NCI-H1092 (cell line): ENCODE measurements at places on chromosomes 11 and 22.

GRCh38 chr11:60878245-60879101 is 11.1 kb downstream of the ZP1 start:
- DNase-seq, result no peak

GRCh38 chr11:3087373-3087772 is 30.1 kb upstream of the CARS1 start:
- DNase-seq, result no peak

DNA sequence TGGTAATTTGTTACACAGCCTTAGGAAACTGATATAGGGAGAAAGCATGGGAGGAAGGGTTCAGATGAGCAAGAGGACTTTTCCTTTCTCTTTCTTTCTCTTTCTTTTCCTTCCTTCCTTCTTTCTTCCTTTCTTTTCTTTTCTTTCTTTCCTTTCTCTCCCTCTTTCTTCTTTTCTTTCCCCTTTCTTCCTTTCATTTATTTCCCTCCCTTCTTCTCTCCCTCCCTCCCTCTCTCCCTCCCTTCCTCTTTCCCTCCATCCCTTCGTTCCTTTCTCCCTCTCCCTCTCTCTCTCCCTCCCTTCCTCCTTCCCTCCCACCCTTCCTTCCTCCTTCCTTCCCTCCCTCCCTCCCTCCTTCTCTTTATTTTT is 107.8 kb upstream of the LMO1 start:
- no peak for DNase-seq

- no peak for DNase-seq
Observed at GRCh38 chr22:31244943-31245451, 32.9 kb downstream of the LIMK2 start.

GRCh38 chr22:17980015-17980590 is 44.3 kb downstream of the MICAL3 start:
- no peak for DNase-seq

DNA sequence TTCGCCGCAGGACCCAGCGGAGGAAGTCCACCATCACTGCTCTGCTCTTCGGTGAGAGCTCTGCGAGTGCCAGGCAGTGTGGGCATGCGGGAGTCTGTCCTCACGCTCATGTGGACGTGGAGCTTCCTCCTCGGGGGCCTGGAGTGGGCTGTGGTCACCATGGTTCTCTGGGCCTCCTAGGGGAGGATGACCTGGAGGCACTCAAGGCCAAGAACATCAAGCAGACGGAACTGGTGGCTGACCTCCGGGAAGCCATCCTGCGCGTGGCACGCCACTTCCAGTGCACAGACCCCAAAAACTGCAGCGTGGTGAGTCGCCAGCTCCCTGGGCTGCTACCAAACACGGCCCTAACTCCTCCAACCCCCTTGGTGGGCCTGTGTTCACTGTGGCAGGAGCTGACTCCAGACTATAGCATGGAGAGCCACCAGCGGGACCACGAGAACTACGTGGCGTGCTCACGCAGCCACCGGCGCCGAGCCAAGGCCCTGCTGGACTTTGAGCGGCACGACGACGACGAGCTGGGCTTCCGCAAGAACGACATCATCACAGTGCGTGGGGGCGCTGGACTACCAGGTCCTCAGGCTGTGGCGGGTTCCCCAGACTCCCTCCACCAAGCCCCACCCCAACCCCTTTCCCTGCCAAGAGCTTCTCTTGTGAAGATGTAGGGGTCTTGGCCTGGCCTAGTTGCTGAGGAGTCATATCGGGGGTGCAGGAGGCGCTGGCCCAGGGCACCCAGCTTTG is 36.8 kb downstream of the SGSM3 start:
- DNase-seq, result no peak

DNA sequence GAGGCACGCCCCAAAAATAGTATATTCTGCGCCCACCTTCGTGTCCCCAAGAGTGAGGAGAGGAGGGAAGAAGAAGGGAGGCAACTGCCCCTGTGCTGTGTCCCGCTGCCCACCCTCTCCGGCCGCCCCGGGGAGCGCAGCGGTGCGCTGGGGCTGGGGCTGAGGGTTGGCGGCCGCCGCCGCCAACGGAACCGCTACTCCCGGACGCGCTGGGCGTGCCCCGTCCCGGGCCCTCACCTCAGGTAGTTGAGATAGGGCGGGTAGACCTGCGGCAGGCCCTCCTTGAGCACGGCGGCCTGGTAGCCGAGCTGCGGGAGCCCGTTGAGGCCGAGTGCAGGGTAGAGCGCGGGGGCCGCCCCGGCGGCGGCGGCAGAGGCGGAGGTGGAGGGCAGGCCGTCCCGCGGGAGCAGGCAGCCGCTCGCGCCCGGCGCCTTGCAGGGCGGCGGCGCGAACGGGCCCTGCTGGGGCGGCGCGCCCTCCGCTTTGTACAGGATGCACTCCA is 2.4 kb downstream of the PGR start:
- no peak for DNase-seq

DNA sequence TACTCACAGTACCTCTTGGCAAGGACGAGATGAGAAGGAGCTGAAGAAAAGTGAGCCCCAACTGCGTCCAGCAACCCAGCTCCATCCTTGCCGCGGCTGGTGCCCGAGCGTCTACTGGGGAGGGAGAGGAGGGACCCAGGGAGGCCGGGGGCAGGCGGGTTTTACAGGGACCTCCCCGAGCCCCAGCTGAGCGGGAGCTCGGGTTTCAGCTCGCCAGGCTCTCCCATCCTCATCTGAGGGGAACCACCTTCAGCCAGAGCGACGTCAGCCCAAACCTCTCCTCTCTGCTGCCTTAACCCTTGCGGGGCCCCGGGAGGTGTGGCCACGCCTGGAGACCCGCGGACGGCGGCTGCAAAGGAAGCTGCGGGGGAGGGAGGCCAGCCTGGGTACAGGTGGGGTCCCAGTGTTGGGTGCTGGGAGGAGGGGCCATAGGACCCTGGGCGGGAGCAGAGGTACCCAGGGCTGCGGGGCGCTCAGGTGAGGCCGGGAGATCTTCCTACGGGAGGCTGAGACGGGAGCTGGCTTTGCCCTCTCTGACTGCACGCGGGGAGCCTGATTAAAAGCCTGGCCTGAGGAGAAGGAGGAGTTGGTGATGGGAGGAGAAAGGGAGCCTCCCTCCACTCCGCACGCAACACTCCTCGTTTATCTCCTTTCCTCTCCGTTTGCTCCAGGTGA is at the start of gene PAMR1:
Gene PAMR1 (minus strand): TSS at position 116 of the 675 bp plus-strand sequence. CDS start 31 bp downstream, at position 85.
- no peak for DNase-seq

DNA sequence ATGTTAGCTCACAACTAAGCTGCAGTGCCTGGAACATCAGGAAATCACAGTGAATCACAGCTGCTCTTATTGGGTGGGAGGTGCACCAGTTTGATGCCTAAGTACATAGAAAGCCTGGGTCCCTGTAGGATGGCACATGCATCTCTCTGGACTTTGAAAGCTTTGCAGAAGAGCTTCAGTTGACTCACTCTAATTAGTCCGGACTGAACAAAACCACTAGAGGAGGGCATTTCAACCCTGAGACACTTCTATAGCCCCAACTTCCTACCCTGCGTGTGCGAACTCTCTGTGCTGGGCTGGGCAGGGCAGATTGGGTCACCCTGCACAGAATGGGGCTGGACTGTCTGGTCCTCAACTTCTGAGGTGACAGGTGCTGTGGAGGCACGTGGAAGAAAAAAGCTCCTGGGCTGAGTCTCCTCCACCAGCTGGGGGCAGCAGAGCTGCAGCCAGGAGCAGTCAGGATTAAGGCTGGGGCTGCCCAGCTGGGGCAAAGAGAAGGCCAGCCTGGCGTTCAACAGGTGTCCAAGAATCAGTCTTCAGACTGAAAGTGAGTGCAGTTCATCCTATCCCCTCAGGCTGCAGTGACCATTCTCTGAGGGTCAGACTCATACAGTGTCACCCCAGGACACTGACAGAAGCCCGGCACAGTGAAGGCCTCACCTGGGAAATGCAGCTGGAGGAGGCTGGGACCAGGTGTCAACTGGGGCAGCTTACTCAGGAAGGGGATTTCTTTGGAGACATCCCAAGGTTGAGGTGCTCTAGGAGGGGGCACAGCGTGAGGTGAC is 22.1 kb downstream of the GGTLC2 start:
- no peak for DNase-seq

DNA sequence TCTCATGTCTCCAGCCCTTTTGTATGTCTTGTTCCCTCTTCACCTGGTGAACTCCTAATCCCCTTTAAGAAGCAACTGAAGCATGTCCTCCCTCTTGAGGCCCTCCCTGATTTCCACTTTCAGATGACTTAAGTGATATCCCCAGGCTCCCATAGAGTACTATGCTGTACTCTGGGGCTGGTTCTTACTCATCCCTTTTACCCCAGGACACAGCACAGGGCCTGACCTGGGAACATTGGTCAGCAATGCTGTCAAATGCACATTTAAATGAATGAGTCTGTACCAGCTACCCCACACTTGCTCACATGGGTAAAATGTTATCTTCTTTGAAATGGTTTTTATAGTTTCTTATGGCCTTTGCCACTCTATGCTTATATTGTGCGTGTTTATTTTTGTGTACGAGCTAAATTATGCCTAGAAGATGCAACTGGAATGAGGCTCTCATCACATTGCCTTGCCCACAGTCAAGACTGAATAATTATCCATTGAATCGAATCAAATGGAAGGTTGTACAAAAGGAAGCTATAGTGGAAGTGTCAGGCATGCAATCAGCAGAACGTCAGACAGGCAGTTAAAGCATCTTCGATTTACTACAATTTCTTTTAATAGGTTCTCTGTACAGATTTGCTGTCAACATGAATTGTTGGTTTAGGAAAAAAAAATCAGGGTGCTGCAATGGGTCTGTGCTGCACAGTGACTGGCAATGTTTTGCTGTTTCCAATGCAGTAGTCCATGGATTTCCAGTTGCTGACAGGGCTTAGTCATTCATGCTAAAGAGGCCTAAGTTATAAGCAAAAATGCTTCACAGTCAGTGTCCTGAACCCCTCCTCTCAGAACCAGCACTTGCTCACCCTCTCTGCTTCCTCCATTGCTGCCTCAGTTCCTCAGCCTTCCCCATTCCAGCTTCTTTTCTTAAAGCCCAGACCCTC is 79.5 kb downstream of the PARVA start:
- no peak for DNase-seq

DNA sequence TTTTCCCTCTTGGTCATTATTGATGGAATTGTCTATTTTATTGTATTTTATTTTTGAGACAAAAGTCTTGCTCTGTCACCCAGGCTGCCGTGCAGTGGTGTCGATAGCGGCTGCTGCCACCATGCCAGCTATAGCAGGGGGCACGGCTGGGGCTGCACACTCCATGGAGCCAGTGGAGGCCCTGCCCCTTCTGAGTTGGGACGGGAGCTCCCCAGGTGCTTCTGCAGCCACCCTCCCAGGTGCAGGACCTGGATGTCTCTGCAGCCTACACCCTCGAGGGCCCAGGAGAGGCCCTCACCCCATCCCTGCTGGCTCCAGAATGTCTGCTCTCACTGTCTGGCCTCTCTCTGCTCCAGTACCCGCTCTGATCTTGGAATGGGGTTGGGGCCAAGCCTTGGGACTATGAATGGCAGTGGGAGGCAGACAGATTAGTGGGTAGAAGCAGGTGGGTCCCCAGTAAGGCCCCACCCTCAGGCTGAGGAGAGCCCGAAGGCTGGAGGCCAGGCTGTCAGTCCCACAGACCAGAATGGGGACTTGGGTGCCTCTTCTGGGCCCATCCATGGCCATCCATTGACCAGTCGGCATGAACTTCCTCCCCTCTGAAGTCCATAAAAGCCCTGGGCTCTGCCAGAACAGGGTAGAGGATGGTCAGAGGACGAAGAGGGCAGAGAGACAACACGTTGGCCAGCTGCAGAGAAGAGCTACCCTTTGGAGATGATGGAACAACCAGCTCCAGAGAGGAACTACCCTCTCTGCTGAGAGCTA is 49.6 kb upstream of the ATXN10 start:
- DNase-seq, result no peak

GRCh38 chr22:35634015-35634414 is 14.2 kb upstream of the APOL6 start:
- DNase-seq, result no peak

DNA sequence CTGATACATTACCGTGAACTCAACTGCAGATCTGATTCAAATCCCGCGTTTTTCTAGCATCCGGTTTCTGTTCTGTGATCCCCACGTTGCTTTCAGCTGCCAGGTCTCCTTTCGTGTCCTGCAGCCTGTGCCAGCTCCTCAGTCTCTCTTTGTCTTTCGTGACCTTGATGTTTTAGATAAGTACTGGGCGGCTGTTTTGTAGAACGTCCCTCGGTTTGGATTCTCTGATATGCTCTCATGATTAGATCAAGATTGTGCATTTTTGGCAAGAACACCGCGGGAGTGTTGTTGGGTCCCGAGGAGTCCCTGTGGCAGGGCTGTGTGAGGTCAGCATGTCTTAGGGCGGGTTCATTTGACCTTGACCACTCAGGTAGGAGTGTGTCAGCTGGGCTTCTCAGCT is 38.6 kb downstream of the KCNQ1 start:
- DNase-seq, result peak; percentile 72

GRCh38 chr11:128341280-128342248 is 245.8 kb downstream of the ETS1 start:
- DNase-seq, result no peak

DNA sequence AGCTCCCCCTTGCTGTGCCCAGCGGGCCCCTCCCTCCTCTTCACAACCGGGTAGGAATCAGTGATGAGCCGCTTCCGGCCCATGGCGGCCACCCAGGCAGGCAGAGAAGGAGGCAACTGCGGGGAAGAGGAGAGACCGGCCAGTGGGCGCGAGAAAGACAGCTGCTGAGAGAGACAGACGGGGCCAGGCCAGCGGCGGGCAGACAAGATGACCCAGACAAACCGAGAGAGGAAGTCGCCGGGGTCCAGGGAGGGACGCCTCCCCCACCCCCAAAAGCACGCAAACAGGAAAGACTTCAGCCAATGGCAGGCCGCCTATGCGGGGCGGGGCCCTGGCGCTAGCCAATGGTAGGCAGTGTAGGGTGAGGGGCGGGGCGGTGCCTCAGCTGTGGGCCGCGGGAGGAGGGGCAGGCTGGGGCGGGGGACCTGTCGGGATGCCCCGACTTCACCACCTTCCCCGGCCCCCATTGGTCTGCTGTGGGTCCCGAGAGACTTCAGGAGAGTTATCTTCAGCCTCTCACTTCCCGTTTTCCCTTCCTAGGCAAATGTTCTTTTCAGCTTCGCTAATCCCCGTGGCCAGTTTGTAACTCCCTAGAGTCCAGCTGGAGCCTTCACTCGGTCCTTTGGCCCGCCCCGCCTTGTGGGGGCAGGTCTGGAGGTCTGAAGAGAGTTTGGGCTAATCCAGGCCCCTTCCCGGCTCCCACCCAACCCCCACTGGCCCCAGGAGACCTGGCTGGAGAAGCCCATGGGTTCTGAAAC is at the start of gene POLD4:
Gene POLD4 (minus strand): TSS at position 230 of the 758 bp plus-strand sequence. CDS start 147 bp downstream, at position 83.
- DNase-seq, result peak; percentile 90

- DNase-seq, result no peak
Observed at GRCh38 chr11:4044976-4045646, 49.5 kb upstream of the RRM1 start.
